Activated CD4-positive, CD25-positive, alpha-beta regulatory T cell treated with anti-CD3 and anti-CD28 coated beads, Interleukin-2, amount 50 U/mL, for 16 hours (primary cell): ENCODE measurements at places on chromosomes 11 and 22.

- no peak for DNase-seq
Measured at GRCh38 chr22:49604732-49605302, 222.9 kb downstream of the BRD1 start.

GRCh38 chr11:100133114-100133513, 554.0 kb upstream of the ARHGAP42 start:
- DNase-seq, result no peak

DNA sequence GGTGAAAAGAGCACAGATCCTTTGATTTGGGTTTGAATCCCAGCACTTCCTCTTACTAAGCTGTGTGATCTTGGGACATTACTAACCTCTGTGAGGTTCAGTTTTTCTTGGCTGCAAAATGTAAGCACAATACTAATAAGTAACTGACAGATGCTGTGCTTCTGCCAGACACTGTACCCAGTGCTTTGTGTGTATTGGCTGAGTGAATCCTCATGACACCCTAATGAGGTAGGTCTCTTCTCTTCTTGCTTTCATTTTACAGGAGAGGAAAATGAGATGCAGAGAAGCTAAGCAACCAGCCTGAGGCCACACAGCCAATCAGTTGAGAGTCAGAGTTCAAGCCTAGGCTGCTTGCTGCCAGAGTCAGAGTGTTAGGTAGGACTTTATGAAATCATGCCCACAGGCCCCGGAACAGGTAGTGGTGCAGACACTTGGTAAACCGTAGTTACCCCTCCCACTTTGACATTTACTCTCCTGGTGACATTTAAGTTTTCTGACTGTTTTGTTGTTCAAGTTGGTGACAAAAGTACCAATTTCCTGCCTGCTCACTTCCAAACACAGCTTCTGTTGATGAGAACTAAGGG, 21.2 kb downstream of the PTPRJ start:
- peak; percentile 79 for DNase-seq

DNA sequence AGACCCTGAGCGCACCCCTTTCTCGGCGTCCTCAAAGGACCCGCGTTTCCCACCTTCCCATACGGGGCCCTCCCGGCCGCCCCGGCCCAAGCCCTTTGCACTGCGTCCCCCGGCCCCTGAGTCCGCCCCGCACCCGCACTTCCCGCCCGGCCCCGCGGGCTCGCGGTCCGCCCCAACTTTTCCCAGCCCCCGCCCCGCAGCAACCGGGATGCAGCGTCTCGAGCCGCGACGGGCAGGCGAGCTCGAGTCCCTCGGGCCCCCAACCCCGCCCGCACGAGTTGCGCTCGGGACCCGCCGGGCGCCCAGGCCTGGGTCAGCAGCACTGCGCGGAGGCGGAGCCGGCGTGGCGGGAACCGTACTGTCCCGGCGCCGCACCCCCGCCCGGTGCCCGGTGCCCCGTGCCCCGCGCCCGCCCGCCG, 371 bp downstream of the SMCO4 start:
- DNase-seq, result no peak

DNA sequence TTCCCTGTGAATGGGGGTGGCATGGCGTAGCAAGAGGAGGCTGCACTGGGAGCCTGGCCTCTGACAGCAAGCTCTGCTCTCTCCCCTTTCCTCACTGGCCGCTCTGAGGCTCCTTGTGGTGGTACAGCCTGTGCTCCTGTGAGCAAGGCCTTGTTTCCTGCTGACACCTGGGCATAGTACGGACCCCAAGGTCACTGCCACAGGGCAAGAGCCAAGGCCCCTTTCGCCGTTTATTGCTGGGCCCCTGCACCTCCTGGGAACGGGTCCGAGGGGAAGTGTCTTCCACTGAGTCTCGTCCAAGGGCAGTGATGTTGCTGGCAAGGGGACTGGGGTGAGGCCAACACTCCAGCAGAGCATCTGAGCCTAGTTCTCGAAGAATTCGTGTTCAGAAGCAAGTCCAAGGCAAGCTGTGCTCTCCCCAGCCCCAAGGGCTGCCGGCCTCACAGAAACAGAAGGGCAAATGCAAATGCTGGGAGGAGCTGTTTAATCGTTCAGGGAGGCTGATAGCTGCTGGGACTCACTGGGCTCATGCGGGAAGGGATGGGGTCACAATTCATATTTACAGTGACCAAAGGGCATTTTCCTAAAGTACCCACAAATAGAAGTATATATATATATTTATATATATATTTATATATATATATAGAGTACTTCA, 15.9 kb upstream of the TTLL12 start:
- no peak for DNase-seq

- DNase-seq, result no peak
Measured at GRCh38 chr11:8093931-8094575, 13.0 kb downstream of the TUB start.

DNA sequence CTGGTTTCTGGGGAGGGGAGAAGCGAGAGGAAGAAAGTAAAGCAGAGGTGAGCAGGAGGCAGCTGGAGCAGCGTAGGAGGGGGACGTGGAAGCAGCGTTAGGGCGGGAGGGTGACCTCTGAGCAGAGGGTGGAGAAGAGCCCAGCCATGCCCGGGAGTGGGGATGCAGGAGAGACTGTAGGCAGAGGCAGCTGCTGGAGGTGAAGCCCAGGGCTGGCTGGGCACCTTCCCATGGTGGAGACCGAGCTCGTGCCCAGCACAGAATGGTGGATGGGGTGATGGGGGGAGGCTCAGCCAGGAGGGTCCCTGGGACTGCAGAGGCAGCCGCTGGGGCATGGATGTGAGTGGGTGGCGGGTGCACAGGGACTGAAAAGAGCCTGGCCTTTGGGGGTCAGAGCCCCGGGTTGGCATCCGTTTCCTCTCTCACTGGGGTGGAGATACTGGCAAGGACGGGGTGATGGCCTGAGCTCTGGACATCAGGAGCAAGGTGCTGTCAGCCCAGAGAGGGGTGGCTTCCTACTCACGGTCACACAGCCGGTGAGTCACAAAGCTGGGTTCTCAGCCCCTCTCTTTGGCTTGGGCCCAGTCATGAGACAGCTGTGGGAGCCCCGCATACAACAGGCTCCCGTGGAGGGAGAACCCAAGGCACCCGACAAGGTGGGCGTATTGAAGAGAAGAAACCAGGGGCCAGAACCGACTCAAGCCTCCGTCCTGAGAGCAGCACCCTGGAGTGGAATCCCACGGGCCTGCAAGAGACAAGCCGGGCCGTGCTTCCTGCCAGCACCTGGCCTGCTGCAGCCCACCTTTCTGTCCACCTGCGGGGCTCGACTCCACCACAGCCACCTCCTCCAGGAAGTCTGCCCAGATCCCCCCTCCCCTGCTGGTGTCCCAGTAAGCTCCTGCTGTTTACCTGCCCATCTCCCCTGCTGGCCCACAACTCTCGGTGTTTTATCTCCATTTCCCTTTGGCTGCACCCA, 45.8 kb upstream of the FGF3 start:
- no peak for DNase-seq

- no peak for DNase-seq
Measured at GRCh38 chr11:39361557-39361956, 2097.9 kb downstream of the LRRC4C start.

DNA sequence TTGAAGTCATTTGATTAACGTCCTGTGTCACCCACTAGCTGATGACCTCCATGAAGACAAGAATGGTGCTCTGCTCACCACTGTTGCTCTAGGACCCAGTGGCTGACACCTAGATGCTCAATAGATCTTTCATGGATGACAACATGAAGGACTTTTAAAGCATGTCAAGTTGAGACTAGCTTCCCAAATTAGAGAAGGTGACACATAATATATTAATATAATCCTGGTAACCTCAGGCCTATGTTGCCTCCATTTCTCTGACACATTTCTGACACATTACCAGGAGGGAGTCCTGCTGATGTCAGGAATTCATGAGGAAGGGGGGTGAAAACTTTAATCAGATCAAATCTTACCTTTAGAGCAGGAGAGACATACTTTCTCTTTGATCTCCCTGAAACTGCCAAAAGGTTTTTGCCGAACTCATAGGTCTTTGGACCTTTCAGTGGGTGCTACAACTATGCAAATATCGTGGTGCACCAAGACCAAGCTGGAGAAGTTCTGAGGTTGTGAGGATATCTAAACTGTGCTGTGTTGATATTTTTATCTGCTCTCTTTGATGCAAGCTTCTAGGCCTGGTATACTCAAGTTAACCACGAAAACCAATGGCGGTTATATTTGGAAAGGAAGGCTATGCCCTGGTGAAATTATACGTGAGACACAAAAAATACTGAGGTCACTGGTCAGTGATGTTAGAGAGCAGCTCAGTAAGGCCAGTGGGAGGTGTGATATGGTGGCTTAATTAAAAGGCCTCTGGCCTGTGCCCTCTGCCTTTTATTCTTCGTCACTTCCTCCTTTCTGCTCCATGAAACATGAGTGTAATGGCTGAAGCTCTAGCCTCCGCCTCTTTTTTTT, 13.2 kb upstream of the AMPD3 start:
- no peak for DNase-seq

GRCh38 chr11:85844439-85845123, 10.6 kb upstream of the CCDC83 start:
- no peak for DNase-seq

GRCh38 chr11:18731949-18732821, 6.2 kb upstream of the IGSF22 start:
- peak; percentile 46 for DNase-seq

- DNase-seq, result no peak
Measured at GRCh38 chr11:95232666-95233065, 1.7 kb upstream of the SESN3 start.

- DNase-seq, result no peak
Measured at GRCh38 chr11:3040881-3041280, 16.3 kb downstream of the CARS1 start.

DNA sequence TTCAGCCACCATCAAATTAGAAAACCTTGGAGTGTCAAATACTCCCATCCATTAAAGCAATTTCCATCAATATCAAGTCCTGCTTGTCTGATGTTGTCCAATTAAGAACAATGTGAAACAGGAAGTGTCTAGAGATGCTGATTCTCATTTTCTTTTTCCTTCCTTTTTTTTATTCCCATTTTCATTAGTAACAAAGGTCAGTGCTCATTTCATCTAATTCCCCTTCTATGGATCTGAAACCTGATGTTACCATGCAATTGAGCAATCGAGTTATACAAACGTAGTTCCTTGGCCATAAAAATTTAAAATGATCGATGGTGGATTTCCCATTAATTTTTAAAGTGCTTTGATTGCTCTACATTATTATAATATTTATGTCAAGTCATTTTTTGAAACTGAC, 330.6 kb upstream of the ZC3H12C start:
- no peak for DNase-seq

GRCh38 chr22:50674606-50675552, 2.3 kb downstream of the SHANK3 start:
- DNase-seq, result no peak

DNA sequence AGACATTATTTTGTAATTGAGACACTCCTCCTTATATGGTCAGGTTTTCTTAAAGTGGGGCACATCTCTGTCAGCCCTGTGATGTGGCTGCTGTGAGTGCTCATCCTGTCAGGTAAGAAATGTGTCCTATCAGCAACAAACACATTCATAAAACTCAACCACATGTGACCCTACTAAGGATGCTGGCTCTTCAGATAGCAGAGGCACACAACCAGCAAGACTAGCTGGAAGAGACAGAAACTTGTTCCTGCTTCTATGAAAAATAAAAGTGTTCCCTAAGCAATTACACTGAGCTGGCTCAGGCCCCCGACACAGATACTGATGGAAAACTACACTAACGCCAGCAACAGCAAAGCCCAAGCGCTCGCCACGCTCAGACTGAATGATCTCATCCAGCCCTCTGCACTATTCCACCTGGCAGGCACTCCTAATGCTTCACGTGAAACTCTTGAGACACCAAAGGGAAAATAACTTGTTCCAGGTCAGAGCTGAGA, 49.8 kb upstream of the CYP2D6 start:
- DNase-seq, result peak; percentile 33

DNA sequence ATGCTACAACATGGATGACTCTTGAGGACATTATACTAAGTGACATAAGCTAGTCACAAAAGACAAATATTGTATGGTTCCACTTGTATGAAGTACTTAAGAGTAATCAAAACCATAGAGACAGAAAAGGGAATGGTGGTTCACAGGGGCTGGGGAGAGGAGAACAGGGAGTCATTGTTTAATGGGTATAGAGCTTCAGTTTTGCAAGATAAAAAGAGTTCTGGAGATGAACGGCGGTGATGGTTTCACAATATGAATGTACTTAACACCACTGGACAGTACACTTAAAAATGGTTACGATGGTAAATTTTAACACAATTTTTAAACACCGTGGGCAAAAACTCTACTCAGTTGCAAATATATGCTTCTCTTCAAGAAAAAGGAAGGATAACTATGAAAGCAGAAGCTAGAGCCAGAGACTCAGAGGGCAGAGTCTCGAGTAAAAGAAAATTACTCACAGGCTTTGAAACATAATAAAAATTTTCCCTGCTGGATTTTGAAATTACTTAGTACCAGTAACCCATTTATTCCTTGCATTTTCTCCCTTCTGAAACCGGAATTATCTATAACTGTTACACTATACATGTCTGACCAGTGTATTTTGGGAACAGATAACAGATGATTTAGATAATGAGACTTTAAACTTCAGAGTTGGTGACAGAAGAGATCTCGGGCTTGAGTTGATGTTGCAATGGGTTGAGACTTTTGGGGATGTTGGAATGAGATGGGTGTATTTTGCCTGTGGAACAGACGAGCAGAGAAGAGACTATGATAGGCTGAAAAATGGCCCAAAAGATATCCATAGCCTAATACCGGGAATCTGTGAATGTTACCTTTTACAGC, 15.0 kb downstream of the MRTFA start:
- DNase-seq, result no peak

DNA sequence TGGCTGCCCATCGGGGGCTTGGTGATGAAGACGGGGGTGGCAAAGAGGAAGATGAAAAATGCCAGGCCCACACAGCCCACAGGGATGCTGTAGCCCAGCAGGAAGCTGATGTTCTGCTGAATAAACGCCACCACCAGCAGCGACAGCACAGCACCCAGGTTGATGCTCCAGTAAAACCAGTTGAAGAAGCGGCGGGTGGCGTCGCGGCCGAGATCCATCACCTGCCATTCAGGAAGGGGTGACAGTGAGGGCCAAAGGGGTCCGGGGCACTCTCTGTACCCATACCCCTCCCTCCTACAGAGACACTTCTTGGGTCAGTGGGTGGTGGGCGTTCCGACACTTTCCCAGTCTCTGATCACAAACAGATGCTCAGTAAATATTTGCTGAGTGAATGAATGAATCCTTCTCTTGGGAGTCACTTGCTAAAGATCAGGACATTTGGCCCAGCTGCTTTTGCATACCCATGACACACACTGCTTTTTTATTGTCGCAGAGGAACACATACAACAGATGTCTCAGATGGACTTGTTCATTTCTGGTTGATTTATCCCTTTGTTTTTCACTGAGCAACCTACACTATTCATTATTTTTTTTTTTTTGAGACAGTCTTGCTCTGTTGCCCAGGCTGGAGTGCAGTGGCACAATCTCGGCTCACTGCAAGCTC, 5.2 kb downstream of the SLC15A3 start:
- no peak for DNase-seq

GRCh38 chr11:64223001-64223651, 2.9 kb downstream of the TRPT1 start:
- no peak for DNase-seq

DNA sequence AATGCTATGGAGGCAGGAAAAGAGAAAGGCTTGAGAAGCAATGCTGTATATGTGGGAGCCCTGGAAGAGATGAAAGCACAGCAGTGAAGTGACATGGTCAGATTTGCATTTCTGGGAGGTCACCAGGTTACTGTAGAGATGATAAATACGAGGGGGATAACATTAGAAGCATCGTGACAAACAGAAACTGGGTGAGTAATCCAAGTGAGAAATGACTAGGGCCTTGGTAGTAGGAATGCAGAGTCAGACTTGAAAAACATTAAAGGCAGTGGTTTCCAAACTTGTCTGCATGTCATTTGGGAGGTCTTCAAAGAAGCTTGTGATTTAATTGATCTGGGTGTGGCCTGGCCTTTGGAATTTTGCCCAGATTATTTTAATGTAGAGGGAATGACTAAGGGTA, 43.9 kb downstream of the CCDC34 start:
- no peak for DNase-seq
